ENCODE measurements at places on chromosomes 1 and 21.

DNA sequence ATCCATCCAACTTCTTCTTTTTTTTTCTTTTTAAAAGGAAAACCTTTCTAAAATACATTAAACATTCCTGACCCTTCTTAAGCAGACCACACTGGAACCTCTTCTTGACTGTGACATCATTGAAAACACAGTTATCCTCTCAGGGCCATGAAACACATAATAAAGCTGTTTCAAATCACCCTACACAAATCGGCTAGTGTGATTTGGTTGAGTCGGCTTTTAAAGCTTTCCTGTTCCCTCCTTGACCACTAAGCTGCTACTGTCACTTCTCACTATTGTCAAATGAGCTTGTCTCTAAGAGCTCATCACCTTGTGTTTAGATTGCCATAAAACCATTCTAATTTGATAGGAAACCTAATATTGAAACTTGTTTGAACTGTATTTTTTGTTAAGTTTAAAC is 5.9 kb downstream of the USP24 start:
- no peak for DNase-seq

DNA sequence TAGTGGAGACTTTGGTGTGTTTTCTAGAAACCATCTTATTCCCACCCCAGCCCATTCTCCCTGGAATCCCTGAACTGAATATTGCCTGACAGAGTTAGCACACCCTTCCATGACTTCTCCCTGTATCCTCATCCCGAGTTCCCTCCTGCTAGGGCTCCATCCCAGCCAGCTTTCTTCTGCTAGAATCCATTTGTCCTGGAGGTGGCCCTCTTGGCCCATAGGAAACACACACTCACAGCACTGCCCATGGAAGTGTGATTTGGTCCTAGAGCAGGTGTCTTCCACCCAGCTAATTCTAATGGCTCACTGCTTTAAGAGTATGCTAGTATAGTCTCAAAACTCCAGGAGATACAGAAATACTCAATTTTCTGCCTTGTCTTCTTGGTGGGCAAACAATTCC is 4.1 kb downstream of the KRTAP15-1 start:
- DNase-seq, result no peak

- DNase-seq, result no peak
These were observed 46.8 kb upstream of the CCDC27 start for GRCh38 chr1:3705341-3705950.

DNA sequence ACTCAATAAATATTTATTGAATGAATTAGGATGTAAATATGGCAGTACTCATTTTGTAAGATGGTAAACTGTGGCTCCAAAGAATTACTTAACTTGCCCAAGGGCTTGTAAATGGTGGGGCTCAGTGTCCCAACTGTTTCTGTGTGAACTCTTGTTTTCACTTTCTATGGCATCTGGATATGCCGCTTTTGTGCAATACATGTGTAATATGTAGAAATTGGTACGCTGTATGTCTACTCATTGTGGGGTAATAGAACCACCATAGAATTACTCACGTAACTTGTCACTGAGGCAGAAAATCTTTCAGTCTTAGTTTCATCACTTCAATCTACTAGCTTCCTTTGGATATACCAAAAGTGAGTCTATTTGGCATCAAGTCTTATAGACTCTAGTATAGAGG is 977 bp downstream of the PRPF3 start:
- DNase-seq, result no peak

DNA sequence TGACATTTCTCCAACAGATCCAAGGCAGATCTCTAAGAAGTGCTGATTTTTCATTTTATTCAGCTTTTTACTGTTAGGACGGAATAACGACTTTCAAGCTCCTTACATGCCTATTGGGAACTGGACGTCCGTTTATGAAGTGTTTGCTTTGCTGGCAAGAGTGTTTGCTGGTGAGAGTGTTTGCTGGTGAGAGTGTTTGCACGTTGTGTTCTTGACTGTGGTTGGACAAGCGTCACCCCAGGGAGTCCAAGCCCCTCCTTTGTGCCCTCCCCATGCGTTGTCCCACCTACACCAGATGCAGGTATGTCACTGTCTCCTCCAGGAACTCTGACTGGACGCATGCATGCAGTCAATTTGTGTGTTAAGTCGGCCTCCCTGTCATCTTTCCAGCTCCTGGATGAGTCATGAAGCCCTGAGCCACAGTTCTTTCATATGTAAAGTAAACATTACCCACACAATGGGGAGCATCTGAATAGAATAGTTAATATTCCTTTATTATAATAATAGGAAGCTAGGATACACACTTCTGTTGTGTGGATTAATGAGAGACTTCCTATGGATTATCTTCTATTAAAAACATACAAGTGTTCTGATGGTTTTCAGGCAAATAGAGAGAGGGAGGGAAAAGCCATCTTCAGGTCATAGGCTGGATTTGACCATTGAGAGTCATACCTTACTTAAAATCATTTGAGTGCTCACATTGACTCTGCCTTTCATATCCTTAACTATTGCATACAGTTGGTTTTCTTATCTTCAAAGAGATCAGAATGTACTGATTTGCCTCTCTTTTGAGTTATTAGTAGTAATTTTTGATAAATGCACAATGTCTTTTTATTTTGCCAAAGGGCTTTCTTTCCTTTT is 119.2 kb downstream of the GALNT2 start:
- no peak for DNase-seq

- DNase-seq, result no peak
These were observed 733.9 kb upstream of the CHRM3 start for GRCh38 chr1:238652346-238652968.

Measured in D341Med (cell line).